ENCODE measurements at places on chromosomes 6 and 20. TPM values are rescaled to one million over a fixed set of nuclear protein-coding genes. Genes with fewer than 3 reads are reported as not detected.

The MMS22L gene
- total RNA-seq = 38.3 TPM

The ZC3H12D gene
- 27.0 TPM for total RNA-seq

The PAK1IP1 gene
- 11.1 TPM for total RNA-seq

The C6orf118 gene
- not detected for total RNA-seq

The MCM8 gene
- total RNA-seq = 23.5 TPM

The CLVS2 gene
- not detected for total RNA-seq
